ENCODE measurements at places on chromosomes 11 and 22.

GRCh38 chr11:84963240-84963639 lies 663.9 kb downstream of the DLG2 start:
- no peak for DNase-seq

GRCh38 chr11:43575913-43576310 lies 104.6 kb upstream of the HSD17B12 start:
- no peak for DNase-seq

- no peak for DNase-seq
Measured at GRCh38 chr11:37390576-37391083, 792.6 kb upstream of the RAG2 start.

- no peak for DNase-seq
Measured at GRCh38 chr22:27919942-27920755, 1.1 kb upstream of the PITPNB start.

DNA sequence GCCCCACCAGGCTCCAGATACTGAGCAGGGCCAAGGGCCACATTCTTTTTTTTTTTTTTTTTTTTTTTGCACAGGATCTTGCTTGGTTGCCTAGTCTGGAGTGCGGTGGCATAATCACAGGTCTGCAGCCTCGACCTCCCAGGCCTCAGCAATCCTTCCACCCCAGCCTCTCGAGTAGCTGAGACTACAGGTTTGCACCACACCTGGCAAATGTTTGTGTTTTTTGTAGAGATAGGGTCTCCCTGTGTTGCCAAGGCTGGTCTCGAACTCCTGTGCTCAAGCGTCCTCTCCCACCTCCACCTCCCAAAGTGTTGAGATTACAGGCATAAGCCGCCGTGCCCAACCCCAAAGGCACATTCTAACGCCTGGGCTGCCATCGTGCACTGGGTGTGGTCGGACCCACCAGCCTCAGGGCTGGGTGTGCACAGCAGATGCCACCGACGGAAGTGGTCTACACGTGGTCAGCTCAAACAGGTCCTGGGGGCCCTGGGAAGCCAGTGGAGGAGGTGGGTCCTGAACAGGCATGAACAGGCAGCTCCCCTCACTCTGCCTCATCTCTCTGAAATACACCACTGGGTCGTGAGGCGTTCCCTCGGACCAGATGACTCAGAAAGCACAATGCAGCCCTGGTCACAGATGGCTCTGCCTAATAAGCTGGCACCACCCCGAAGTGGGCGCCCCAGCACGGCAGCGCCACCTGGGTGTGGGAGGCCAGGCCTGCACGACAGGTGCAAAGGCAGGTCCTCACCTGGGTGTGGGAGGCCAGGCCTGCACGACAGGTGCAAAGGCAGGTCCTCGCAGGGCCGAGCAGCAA lies 5.1 kb upstream of the B4GALNT4 start:
- peak; percentile 84 for DNase-seq

GRCh38 chr22:22021162-22021750 lies 38.7 kb upstream of the TOP3B start:
- no peak for DNase-seq

GRCh38 chr11:116729501-116730240 lies 43.1 kb downstream of the BUD13 start:
- DNase-seq, result no peak

- DNase-seq, result no peak
Measured at GRCh38 chr11:119856681-119857485, 127.9 kb upstream of the NECTIN1 start.

DNA sequence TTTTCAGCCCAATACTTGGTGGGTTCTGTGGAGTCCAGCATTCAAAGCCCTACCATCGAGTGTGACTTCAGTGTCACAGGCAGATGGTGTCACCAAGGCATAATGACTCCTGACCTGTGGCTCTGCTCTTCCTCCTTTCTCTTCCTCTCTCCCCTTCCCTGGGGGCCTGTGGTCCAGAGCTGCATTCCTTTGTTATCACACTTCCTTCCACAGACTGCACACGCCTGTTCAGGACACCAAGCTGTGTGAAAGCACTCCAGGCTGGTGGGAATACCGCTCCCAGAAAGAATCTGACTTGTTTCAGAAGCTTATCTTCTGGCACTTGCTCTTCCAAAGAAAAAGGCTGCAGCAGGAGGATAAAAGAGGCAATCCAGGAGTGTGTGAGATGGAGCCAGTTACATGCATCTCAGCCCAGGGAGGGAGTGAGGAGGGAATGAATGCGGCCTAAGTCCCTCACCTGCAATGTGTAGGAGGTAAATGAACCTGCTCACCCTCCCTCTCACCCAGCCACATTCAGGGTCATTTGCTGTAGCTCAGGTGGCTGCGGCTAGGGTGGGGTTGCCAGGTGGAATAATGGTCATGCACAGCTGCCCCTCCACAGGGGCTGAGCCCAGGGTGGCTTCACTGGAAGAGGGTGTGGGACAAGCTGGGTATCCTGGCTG lies 79.3 kb downstream of the ADAMTS15 start:
- DNase-seq, result no peak

GRCh38 chr11:61766353-61766841 lies 14.0 kb downstream of the MYRF start:
- no peak for DNase-seq

GRCh38 chr11:17845431-17845881 lies 110.9 kb downstream of the KCNC1 start:
- no peak for DNase-seq

- no peak for DNase-seq
Measured at GRCh38 chr11:117601006-117601708, 195.9 kb downstream of the DSCAML1 start.

GRCh38 chr22:30809086-30809485 lies 114.4 kb downstream of the OSBP2 start:
- no peak for DNase-seq

- DNase-seq, result no peak
Measured at GRCh38 chr11:65316227-65317024, 1.8 kb downstream of the CDC42EP2 start.

GRCh38 chr11:7577291-7578190 lies 63.7 kb downstream of the PPFIBP2 start:
- no peak for DNase-seq

GRCh38 chr11:67053896-67054329 lies 2.7 kb upstream of the RHOD start:
- DNase-seq, result peak; percentile 16

GRCh38 chr11:61924064-61924455 lies 6.7 kb upstream of the RAB3IL1 start:
- no peak for DNase-seq

GRCh38 chr22:27642104-27642800 lies 159.3 kb downstream of the MN1 start:
- DNase-seq, result no peak

DNA sequence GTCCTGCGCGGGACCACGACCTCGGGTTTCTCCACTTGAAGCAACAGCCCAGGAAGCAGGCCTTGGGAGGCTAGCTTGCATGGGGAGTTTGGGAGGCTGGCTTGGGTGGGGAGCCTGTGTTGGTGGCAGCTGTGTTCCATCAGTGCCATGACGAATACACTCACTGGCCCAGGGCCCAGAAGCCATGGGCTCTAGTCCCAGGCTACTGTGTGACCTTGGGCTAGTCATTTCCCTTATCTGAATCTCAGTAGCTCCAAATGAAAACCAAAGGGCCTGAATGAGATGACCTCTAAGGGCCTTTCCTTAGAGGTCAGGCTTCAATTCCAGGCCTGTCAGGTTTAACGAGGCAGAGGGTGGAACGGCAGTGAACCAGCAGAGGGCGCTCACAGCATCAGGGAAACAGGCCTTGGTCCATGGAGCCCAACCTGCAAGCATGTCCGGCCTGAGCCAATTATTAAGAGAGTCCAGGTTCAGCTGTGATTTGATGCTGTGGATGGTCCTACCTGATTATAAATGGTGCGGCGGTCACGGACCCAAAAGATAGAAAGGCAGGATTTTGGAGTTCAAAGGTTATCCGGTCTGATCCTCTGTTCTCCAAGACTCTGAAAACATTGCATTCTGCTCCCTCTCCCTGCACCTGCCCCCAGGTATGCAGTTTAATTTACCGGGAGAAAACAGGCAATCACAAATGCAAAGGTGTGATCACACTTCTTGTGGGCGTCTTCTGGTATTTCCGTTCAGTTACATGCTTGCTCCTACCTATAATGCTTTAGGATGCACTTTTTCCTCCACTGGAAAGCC lies 15.9 kb downstream of the PTPN5 start:
- DNase-seq, result peak; percentile 44

DNA sequence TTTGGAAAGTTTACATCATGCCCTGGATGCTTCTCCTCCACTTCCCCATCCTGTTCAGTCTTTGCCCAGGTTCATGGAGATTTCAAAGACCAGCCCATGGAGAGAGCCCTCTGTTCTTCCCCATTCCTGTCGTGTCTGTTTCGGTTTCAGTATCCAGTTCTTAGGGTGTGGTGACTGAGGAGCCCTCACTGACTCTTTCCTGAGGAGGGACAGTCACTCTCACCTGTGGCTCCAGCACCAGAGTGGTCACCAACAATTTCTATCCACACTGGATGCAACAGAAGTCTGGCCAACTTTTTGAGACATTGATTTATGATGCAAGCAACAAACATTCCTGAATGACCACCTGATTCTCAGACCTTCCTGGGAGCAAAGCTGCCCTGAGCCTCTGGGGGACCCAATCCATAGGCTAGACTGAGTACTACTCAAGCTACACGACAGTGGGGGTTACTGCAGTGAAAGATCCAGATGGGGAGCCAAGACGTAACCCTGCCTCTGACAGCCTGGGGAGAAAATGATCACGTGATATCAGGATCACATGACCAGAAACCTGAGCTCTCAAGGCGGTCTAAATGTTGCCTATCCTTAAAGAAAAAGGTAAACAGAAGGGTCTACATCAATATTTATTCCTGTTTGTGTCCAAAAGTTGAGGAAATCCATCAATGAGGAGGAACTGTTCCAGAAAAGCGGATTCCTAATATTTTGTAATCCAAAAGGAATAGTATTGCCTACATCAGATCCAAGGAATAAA lies 76.2 kb upstream of the VPREB1 start:
- DNase-seq, result peak; percentile 28

DNA sequence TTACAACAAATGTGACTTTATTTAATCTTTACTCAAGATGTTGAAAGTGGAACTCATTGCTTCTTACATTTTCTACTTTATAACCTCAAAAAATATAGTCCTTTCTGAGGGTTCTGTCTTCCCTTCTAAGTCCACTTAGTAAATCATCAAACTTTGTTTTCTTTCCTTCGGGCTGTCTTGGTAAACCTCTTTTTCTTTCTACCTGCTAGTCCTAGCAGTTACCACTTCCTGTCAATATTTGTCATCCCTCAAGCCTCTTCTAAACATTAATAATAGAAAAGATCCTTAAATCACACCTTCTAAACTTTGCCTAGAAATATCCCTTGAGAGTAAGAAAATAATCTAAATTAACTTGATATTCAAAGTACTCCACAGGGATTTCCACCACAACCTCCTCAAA lies 580.4 kb downstream of the CNTN5 start:
- no peak for DNase-seq

GRCh38 chr11:95444309-95445241 lies 213.6 kb upstream of the SESN3 start:
- DNase-seq, result no peak

GRCh38 chr22:36334821-36335603 lies 52.8 kb downstream of the MYH9 start:
- peak; percentile 38 for DNase-seq

DNA sequence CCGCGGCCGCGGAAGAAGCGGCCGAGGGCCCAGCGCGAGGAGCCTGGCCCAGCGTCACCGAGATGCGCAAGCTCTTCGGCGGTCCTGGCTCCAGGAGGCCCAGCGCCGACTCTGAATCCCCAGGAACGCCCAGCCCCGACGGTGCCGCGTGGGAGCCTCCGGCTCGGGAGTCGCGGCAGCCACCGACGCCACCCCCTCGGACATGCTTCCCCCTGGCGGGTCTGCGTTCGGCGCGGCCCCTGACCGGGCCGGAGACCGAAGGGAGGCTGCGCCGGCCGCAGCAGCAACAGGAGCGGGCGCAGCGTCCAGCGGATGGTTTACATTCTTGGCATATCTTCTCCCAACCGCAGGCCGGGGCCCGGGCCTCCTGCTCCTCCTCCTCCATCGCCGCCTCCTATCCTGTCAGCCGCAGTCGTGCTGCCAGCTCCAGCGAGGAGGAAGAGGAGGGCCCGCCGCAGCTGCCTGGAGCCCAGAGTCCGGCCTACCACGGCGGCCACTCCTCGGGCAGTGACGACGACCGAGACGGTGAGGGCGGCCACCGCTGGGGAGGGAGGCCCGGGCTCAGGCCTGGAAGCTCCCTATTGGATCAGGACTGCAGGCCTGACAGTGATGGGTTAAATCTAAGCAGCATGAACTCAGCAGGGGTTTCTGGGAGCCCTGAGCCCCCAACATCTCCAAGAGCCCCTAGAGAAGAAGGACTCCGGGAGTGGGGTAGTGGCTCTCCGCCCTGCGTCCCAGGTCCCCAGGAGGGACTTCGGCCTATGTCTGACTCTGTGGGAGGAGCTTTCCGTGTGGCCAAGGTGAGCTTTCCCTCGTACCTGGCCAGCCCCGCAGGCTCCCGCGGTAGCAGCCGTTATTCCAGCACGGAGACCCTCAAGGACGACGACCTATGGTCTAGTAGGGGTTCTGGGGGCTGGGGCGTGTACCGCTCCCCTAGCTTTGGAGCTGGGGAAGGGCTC lies 1.2 kb downstream of the ARHGEF17 start:
- DNase-seq, result no peak

- no peak for DNase-seq
Measured at GRCh38 chr11:72635933-72636332, 38.3 kb downstream of the PDE2A start.

DNA sequence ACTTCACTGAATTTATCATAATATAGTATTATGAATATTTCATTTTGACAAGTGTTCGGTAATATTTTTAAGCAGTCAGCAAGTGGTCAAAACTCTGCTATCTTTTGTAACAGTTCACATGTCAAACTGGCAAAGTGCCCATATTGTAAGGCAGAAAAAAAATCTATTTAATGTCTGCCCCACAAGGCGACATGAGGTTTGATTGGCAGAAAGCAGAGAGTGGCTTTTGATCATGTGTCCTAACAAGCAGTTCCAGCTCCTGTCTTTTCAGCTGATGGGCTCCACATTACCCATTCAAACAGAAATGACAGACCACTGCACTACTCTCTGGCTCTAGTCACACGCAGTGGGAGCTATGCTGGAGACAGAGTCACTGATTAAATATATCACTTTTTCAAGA lies 59.0 kb downstream of the SOX6 start:
- DNase-seq, result no peak
